Fibroblast of the aortic adventitia (primary cell): ENCODE measurements at places on chromosomes 12 and 14.
A peak's percentile ranks its signal among the peaks of the same experiment; 100 is the strongest.

DNA sequence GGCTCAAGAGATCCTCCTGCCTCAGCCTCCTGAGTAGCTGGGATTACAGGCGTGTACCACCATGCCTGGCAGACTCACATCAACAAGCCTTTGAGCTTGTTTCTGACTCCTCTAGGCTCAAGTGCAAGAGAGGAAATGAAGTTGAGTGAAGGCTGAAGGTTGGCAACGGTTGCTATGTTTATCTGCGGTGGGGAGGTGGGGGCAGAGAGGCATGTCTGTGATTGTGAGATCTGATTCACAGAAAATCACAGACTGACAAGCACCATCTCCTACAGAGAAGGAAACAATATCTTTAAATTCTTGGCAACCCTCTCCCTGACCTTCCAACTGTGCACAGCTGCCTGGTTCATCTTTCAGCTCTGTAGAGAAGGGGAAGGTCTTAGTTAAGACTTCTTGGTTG, 22.1 kb upstream of the NINJ2 start:
- DNase-seq, result no peak

DNA sequence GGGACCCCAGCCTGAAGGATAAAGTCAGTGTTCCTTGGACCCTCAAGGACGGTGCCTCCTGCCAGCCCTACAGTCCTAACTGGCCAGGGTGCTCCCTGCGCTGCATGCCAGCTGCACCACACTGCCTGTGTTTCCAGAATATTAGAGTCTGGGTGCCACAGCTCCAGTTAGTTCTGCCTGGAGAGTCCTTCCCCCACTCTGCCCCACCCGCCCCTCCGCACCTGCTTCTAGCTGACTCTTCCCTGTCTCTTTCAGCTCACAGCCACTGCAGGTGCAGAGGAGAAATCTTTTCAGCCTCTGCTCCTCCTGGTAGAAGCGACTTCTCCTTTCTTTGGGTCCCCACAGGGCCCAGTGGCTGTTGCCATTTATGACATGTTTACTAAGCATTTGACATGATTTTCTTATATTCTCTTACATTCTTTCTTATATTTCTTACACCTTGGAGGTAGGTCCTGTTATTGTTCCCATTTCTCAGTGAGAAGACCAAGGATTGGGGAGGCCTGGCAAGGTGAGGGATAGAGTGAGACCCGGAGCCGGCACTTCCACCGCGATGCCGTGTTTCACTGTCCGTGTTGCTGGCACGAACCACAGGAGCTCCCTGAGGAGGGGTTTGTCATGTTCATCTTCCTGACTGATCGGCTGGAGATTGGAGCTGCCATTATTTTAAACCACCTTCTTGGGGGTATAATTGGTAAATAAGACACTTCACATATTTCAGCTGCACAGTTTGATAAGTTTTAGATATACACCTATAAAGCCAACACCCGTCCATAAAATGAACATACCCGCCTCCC, 29.4 kb downstream of the SYNE3 start:
- no peak for DNase-seq

DNA sequence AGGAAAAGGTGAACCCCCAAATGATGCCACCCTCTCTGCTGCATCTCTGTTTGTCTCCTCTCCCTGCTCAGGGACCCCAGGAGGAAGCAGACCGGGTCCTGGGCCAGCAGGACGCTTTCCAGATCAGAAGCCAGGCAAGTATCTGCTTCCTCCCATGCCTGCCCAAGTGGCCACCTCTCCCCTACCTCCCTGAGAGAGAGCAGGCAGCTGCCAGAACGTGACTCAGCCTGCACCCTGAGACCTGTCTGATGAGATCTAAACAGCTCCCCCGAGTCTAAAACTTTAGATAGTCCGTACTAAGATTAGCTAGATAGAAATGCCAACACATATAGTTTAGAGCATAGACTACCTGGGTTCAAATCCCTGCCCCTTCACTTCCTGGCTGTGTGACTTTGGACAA, 31.2 kb upstream of the OAS1 start:
- DNase-seq, result no peak

DNA sequence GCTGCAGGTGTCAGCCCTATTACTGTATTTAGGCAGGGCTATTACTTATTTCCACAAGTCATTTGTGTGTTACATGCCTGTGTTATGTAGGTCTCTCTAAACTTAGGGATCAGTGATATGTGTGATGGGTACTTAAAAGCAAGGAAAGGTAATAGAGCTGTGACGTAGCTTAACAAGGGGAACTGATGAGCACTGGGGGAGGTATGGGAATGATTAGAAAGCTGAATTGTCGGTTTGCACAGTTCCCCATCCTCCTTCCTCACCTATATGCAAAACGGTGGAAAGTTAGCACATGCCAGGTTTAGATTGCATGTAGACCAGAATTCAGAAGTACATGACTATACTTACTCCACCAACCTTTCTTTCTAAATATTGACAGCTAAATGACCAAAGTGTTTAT, 494.3 kb upstream of the GARIN6 start:
- DNase-seq, result no peak

- DNase-seq, result no peak
These were observed 209.2 kb downstream of the ALX1 start for GRCh38 chr12:85489194-85489593.

DNA sequence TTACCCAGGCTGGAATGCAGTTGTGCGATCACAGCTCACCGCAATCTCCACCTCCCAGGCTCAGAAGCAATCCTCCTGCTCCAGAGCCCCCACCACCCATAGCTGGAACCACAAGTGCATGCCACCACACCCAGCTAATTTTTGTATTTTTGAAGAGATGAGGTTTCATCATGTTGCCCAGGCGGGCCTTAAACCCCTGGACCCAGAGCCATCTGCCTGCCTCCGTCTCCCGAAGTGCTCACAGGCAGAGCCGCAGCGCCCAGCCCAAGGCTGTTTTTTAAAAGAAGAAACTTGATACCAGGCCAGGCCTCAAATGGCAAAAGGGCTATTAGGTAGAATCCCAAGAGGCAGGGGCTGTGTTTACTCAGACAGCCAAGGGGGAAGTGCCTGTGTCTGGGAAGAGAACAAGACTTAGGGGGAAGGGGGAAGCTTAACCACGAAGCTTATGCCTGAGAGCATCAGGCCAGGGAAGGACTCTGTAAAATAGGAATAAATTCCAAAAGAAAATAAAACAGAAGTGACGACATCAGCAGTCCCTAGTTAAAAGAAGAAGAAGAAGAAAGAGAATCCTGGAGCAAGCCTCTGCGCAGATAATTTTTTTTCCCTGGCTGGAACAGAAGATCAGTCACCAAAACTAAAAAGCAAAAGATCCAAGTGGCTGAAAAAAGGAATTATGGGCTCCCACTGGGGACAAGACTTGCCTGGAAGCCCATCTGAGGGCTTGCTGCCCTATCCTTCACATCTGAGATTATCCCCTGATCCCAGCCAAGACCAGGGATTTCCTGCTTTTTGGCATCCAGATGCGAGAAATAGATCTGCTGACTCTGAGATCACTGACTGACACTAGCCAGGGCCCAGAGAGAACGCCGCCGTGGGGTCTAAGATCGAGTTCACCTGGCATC, 170.5 kb downstream of the NDUFA12 start:
- DNase-seq, result peak; percentile 70
